ENCODE measurements at places on chromosomes 7 and 10. TPM values are rescaled to one million over a fixed set of nuclear protein-coding genes. Genes with fewer than 3 reads are reported as not detected.
A peak's percentile ranks its signal among the peaks of the same experiment; 100 is the strongest.

Gene ADARB2
- total RNA-seq: not detected

- no peak overlapping the region for H3K4me3 ChIP-seq
- no peak for DNase-seq
- H3K27me3 ChIP-seq: no peaks in the 10 kb centered on the region
- no peaks in the 10 kb centered on the region for H3K36me3 ChIP-seq
- H3K27ac ChIP-seq: no peak overlapping the region
Observed at GRCh38 chr7:104040666-104041065, 51.2 kb upstream of the RELN start.

DNA sequence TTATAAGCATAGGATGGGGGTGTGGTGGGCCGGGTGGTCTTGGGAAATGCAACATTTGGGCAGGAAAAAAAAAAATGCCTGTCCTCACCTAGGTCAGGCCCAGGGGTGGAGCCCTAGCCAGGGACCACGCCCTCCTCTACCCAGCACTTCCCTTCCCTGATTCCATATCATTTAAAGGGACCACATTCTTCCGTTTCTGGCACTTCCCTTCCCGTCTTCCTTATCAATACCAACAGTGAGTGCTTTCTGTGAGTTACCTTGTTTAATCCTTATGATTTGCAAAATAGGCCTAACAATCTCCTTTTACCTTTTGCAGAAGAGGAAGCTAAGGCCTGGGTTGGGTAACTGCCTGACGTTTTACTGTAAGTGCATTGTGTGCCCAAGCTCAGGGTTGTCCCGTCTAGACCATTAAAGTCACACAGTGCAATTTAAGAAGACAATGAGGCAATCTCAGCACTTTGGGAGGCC, 16.7 kb upstream of the C10orf95 start:
- no peak for DNase-seq
- no peak overlapping the region for H3K4me3 ChIP-seq
- H3K36me3 ChIP-seq: no peaks in the 10 kb centered on the region
- no peak overlapping the region for H3K27ac ChIP-seq

- no peak overlapping the region for H3K27ac ChIP-seq
- H3K4me1 ChIP-seq: no peaks in the 10 kb centered on the region
- H3K36me3 ChIP-seq: no peaks in the 10 kb centered on the region
- H3K27me3 ChIP-seq: no peaks in the 10 kb centered on the region
- no peak for DNase-seq
- H3K4me3 ChIP-seq: no peak overlapping the region
Observed at GRCh38 chr7:144508702-144509101, 105.2 kb upstream of the NOBOX start.

DNA sequence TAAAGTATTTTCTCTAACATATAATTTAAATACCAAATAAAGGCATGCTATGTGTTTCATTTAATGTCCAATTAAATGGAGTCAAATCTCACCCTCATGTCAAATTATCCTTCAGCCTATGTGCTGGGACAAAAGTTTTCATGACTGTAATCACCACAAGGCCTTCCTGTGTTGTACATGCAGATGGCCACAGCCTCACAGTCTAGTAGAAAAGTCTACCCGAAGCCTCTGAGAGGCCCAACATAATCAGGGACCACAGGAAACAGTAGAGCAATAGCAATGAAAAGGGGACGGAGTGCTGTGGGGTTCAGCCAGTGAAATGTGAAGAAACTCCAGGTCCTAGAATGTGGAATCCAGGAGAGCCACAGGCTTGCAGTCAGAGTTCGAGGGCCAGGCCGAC, 140.2 kb upstream of the KLF6 start:
- H3K27ac ChIP-seq: no peak overlapping the region
- no peak for DNase-seq
- H3K4me1 ChIP-seq: no peaks in the 10 kb centered on the region
- no peak overlapping the region for H3K4me3 ChIP-seq

- no peak for DNase-seq
- no peak overlapping the region for H3K27ac ChIP-seq
- no peaks in the 10 kb centered on the region for H3K27me3 ChIP-seq
Observed at GRCh38 chr7:67566101-67566500, 569.5 kb downstream of the TYW1 start.

Gene RPS24
- total RNA-seq: 1,917 TPM

Gene TRUB1
- 31.3 TPM for total RNA-seq

GRCh38 chr7:657565-658119, 68.9 kb upstream of the DNAAF5 start:
- no peaks in the 10 kb centered on the region for H3K36me3 ChIP-seq
- no peak overlapping the region for H3K4me3 ChIP-seq
- no peak overlapping the region for H3K27ac ChIP-seq
- no peaks in the 10 kb centered on the region for H3K4me1 ChIP-seq
- H3K27me3 ChIP-seq: no peaks in the 10 kb centered on the region

Gene SSC4D
- 0.33 TPM for total RNA-seq

Gene NAT16
- total RNA-seq: not detected

Gene DPYSL4
- total RNA-seq: 0.26 TPM

DNA sequence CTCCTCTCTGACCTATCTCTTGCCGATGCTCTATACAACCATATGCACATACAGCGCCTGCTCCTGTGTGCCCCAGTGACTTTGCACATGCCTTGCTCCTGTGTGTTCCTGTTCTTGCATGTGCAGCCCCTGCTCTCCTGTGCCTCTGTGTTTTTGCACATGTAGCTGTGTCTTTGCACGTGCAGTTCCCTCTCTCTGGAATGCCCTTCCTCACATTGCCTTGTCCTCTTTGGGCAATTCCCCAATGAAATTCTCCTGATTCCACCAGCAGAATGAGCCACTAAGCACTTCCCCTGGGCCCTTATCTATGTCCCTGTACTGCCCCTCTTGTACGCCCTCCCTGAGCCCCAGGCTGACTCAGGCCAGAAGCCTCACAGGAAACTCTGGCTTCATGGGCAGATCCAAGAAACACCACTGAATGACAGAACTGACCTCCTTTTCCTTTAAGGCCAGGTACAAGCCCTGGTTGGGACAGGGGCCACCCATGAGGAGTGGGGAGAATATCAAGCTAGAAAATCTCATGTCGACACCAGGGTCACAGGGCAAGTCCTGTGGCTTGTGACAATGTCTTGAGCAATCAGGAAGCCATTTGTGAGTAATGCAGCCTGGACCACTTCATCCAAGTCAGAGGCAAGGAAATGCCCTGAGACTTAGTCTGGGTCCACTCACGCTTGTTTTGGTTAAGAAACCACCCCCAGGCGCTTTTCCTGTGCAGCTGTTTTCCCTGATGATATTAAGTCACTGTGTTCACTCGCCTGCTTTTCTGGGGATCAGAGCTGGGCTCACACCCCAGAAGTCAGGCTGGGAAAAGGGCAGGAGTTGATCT, 1.9 kb upstream of the ARHGAP22 start:
- H3K4me3 ChIP-seq: no peak overlapping the region
- peaks cover 35% of the 10 kb centered on the region for H3K4me1 ChIP-seq
- peak overlapping the region; percentile 78 for H3K27ac ChIP-seq
- peaks cover 1% of the 10 kb centered on the region for H3K36me3 ChIP-seq

- H3K36me3 ChIP-seq: no peaks in the 10 kb centered on the region
- H3K4me3 ChIP-seq: no peak overlapping the region
- DNase-seq: no peak
Observed at GRCh38 chr7:150458756-150459155, 8.3 kb downstream of the GIMAP8 start.

- DNase-seq: no peak
Observed at GRCh38 chr10:30781670-30782121, 152.1 kb upstream of the LYZL2 start.

Gene RET
- total RNA-seq: 0.77 TPM

Gene CCT6A
- total RNA-seq: 168 TPM

DNA sequence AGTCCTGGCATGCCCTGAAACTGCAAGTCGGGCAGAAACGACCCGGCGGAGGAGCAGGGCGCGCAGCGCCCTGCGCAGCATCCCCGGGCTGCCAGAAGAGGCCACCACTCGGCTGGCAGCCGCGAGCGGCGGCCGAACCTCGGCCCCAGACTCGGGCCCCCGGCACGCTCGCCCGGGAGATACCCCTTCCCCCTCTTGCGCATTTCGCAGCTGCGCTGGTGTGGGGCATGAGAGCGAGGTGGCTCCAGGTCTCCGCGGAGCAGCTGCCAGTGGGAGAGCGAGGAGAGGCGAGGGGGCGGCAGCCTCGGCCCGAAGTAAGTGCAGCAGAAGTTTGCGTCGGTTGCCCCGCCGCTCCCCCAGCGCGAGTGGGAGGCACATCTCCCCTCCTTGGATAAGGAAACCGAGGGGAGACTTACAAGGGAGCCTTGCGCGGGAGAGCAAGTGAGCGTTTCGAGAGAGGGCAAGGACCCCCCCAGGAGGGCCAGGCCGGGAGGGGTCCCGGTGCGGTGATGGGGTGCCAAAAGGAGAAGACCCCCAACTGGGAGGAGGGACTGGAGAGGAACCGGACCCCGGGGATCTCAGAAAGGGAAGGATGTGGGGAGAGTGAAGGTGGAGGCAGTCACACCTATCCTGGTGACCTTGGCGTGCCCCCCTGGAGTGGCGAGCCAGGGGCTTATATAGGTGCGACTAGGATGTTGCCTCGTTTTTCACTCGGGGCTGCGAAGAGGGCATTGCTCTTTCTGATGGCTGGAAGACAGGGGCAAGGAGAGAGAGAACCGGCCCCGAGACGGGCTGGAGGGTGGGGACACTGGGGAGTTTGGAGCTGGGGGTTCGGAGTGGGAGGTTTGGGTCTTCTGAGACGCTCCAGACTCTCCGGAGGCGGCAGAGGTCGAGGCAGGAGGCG, 256.3 kb downstream of the OTUD1 start:
- H3K4me3 ChIP-seq: no peak overlapping the region
- H3K4me1 ChIP-seq: no peaks in the 10 kb centered on the region
- DNase-seq: no peak
- H3K27ac ChIP-seq: no peak overlapping the region
- H3K27me3 ChIP-seq: no peaks in the 10 kb centered on the region

GRCh38 chr7:50595491-50596102, 30.4 kb upstream of the DDC start:
- no peaks in the 10 kb centered on the region for H3K27me3 ChIP-seq
- H3K36me3 ChIP-seq: peaks cover 1% of the 10 kb centered on the region
- DNase-seq: peak; percentile 75
- H3K4me3 ChIP-seq: no peak overlapping the region
- H3K27ac ChIP-seq: no peak overlapping the region

Gene TRPV5
- total RNA-seq: not detected

All from fibroblast of lung (primary cell).